Stimulated activated CD4-positive, alpha-beta T cell treated with anti-CD3 and anti-CD28 coated beads, Interleukin-4, amount 100 ng/mL, for 48 hours (primary cell): ENCODE measurements at places on chromosomes 6 and 20.

- no peak for DNase-seq
These were observed 4.2 kb upstream of the GPR31 start for GRCh38 chr6:167161851-167162467.

- no peak for DNase-seq
These were observed 69.9 kb upstream of the PDE10A start for GRCh38 chr6:165732696-165733488.

GRCh38 chr6:86192123-86192522 lies 549.4 kb upstream of the SYNCRIP start:
- no peak for DNase-seq

GRCh38 chr6:22506496-22506895 lies 62.9 kb upstream of the HDGFL1 start:
- no peak for DNase-seq

DNA sequence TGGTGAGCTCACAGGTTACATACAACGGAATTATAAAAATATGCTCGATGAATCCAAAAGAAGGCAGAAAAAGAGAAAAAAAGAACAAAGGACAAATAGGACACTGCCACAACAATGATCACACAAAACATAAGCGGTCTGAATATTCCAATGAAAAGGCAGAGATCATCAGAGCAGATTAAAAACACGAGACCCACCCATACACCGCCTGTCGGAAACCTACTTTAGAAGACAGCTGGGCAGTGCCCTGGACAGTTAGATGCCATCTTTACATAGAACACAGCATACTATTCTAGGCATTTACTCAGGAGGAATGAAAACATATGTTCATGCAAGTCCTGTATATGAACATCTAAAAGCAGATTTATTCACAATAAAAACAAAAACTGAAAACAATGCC lies 204.1 kb downstream of the TTLL2 start:
- DNase-seq, result no peak

- DNase-seq, result peak; percentile 28
These were observed 278.2 kb downstream of the CLIC5 start for GRCh38 chr6:45737331-45738056.

DNA sequence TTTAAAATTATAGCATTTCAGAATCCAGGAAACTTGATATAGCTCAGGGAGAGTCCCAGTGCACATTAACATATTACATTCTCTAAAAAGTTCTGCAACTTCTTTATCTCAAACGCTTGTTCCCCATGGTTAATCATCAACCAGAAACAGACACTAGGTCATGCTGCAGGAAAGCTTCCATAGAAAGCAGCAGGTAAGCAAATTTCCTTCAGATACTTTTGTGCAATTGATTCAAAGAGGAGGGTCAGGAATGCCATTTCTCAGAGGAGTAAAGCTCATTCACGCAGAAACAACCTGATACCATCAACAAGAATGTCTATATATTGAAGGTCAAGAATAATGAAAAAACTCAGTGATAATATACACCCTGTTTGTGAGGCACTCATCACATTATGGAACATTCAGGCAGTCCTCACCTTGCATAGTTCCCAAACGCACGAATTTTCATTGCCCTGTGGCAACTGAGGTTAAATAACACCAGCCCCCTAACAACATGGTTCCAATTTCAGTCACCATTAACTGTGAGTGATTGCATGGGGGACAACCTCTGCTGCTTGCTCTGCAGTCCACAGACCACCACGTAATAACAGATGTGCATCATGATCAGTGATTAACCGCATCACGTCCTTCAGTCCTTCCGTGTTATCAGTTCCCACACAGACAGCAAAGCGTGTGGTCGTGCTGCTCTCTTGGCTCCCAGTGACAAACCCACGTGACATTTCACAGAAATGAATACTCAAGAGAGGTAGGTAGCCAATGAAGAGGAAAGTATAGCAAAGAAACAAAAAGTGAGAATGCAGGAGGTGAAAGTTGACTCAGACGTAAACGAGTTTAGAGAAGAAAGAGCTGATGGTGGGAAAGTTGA lies 95.7 kb downstream of the LY86 start:
- DNase-seq, result no peak

GRCh38 chr6:161843066-161843465 lies 569.2 kb upstream of the AGPAT4 start:
- DNase-seq, result no peak

DNA sequence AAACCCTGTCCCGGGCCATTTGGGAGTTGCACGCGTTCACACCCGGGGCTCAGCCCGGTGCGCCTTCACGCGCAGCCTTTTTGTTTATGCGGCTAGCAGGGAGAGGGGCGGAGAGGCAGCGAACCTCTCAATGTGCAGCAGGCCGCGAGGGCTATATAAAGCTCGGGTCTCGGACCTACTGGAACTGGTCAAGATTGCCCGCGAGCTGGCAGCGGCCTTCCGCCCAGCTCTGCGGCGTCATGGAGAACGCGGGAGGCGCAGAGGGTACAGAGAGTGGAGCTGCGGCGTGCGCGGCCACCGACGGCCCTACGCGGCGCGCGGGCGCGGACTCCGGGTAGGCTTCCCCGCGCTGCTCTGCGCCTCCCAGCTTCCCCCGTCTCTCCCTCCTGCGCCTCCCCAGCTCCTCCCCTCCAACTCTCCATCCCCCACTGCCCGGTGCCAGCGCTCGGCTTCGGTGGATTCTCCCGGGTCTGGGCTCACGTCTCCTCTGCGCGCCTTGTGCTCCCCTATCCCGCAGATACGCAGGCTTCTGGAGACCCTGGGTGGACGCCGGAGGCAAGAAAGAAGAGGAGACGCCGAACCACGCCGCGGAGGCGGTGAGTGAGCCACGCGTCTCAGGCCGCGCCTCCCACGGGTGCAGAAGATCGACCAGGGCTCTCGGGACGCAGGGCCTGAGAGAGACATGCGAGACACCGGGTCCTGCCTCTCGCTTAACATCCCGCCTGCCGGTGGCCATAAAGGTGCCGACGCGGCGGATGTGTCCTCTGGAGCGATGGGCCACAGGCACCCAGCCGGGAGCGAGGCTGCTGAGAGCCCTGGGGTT lies at the start of gene RIPPLY2:
Gene RIPPLY2 (plus strand): TSS at position 183 of the 823 bp plus-strand sequence. CDS start 57 bp downstream, at position 240.
- no peak for DNase-seq

- DNase-seq, result peak; percentile 14
These were observed 646.3 kb downstream of the UTRN start for GRCh38 chr6:144931172-144932035.

GRCh38 chr6:25196464-25196863 lies 82.7 kb upstream of the CARMIL1 start:
- no peak for DNase-seq

DNA sequence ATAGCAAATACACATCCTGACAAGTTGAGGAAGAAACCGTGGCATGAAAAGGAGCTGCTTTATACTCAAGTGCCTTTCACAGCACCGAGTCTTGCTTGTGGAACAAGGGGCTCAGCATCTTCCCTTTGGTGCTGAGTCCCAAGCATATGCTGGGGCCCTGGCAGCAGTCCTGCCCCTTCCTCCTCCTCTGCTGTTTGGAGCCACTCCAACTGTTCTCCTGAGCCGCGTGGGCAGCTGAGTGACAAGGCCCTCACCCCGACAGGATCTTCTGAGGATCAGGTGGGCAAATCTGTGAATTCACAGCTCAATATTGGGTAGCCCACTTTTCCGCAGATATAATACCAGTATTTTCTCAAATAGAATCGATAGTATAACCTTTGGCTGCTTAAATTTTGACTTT lies 24.7 kb downstream of the DACT2 start:
- DNase-seq, result no peak

DNA sequence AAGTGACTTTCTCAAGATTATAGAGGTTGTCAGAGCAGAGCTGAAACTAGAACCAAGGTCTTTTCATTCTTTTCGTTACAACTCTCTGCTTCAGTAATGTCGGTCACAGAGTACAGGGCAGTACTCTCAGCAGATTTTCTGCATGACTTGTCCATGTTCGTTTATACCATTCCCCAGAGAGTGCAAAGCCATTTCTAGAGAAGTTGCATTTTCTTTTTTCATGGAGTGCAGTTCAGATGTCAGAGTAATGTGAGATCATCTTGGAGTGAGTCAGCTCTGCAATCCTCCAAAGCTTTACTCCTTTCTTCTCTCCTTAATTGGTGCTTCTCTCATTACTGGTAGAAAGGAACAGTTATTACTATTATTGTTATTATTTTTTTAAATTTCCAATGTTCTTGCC lies 115.6 kb upstream of the B3GAT2 start:
- no peak for DNase-seq

DNA sequence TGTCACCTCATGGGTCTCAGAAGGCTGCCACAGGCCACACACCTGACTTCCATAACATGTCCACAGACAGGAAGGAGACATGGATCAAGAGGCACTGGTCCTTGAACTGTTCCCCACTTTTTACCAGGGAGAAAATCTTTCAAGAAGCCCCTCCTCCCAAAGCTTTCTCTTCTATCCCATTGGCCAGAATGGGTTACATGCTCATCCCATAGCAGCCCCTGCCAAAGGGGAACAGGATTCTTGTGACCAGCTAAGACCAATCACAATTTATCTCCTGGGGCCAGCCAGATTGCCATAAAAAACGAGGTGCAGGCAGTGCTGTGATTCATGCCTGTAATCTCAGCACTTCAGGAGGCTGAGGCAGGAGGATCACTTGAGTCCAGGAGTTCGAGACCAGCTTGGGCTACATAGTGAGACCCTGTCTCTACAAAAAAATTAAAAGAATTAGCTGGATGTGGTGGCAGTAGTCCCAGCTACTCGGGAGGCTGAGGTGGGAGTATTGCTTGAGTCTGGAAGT lies 59.4 kb downstream of the TMEM242 start:
- DNase-seq, result no peak

DNA sequence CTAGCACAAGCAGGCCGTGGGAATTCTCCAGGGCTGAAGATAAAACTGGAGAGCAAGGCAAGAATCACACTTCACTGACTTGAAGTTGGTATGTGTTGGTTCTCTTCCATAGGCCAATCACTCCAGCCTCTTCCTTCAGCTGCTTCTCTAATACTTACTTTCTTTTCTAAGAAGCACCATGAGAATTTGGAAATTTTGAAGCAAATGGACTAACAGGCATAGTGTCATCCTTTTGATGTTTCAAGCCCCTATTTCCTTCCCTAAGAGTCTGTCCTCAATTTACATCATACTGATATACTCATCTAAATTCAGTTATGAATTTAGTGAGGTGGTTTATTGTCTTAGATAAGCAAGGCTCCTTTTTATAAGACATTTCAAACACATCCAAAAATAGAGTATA lies 24.0 kb downstream of the SLC26A8 start:
- DNase-seq, result no peak

DNA sequence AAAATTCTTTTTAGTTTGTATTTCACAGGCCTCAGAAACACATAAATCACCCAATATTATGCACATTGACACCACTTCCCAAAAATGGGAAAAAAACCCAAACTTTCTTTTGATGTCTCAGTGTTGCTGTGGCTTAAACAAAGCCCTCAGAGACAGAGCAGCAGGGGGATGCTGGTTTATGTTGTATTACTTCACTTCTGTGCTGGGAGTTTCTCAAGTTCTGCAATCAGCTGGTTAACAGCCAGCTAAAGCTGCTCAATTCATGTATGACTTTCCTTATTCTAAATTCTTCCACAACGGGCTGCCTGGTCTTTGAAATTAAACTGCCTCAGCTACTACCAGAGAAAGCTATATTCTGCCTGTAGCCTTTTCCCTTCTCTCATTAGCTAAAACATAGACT lies 5.6 kb downstream of the FILIP1 start:
- DNase-seq, result no peak

DNA sequence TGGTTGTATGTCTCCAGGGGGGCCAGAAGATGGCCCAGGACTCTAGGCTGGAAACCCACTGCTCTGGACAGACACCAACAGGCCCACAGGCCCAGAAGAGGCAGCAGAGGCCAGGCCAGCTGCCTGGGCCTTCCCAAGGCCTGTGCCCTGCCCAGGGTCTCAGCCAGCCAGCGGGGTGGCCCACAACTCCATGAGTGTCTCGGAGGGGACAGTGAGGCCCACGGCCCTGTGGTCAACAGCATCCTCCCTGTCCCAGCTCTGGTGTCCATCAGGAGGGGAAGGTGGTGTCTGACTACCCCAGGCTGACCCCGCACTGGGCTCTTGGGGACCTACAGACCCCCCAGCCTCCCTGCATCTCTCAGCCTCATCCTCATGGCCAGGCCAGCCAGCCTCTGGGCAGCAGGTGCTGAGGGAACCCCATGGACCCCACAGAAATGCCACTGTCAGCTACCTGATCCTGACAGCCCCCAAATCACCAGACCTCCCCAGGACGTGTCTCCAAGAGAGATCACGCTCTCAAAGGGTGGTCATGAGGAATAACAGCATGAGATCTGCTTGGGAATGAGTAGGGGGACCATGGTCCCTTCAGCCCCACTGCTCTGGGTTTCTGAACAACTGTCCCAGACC lies 112.4 kb downstream of the NOL4L start:
- no peak for DNase-seq

DNA sequence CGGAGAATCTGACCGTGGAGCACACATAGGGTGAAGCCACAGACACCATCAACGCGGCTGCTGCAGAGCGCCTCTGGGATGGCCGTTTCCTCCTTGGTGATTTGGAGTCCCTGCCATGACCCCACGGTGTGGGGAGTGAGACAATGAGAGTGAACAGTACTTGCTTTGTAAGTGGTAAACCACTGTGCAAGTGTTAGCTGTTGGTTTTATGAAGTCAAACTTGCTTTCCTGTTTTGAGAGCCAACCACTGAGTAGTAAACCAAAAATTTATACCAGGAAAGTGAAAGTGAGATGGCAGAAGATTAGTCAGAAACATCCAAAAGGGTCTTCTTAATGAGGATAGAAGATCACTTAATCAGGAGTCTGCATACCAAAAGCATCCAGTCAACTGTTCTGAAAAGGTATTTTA lies 160.7 kb downstream of the FOXC1 start:
- peak; percentile 11 for DNase-seq

DNA sequence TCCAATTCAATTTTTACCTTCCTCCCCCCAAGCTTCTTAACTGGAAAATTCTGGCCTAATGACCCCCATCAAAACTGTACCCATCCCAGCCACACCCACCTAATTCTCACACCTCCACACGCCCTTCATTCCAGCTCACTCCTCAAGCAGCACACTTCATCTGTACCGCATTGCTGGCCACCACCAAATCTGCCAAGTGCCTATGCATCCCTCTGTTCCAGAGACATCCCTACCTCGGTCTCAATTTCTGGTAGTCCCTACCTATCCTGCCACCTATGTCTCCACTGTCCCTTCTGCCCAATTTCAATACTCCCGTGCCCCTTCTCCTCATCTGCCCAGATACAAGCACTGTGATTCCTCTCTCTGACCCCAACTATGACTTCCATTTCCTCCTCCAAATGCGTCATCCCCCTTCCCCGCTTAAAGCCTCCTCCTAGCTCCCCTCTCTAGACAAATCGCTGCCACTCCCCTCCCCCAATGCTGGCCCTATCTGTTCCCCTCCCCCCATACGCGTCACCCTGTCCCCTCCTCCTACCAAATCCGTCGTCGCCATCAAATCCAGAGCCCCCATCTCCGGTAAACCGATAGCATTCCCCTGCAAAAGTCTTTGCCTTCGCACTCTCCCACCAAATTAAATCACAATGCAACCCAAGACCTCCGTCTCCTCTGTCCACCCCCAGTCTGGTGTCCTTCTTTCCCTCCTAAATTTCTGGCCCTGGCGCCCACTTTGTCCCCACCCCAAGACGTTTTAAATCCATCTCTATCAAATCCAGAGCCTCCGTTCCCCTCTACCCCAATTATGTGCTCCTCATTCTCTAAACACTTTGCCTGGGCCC lies 1.2 kb downstream of the MTCH1 start:
- peak; percentile 59 for DNase-seq
